ENCODE measurements at places on chromosomes 11 and 22.

DNA sequence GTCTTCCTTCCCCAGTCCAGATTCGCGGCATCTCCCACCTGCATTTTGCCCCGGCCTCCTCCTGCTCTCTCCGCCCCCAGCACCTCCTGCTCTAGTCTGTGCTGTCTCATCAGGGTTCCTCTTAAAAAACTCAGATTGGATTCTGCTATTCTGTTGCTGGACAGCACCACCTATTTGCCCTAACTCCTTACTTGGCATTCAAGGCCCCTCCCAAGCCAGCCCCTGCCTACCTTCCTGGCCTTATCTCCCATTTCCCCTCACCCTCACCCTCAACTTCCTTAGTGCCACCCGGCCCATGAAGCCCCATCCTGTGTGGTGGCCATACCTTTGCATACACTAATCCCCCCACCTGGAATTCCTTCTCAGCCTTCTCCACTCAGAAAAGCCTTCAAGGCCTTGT lies 59.9 kb upstream of the PRDM11 start:
- DNase-seq: no peak

GRCh38 chr22:44444341-44445306 lies 53.4 kb downstream of the RTL6 start:
- DNase-seq: no peak

GRCh38 chr11:64032050-64032449 lies 3.7 kb upstream of the FLRT1 start:
- DNase-seq: no peak

DNA sequence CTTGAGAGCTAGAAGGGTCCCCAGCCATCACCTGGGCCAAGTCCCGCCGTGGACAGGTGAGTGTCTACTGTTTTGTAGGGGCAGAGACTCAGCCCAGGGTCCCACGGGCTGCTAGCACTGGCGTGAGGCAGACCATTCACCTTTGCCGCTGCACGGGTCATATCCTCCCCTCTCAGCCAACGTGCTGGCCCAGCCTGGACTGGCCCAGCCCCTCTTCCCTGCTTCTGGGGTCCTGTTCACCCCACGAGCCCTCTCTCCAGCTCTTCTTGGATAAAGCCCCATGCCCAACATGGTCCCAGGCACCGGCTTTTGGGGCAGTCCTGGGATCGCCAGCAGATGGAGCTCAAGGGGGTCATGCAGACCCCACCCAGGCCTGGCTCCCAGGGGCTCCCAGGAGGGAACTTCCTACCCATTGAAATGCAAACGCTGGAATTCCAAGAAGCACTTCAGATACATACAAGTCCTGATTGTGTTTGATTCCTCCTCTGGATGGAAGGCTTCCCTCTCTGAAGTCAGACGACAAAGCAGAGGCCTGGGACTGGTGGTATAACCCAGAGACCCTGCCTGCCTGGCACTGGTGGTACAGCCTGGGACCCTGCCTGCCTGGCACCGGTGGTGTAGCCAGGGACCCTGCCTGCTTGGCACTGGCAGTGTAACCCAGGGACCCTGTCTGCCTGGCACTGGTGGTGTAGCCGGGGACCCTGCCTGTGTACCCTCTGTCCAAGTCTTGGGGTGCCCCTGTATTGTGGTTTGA lies 8.9 kb upstream of the SEPTIN5 start:
- DNase-seq: no peak

- no peak for DNase-seq
Measured at GRCh38 chr11:2724653-2725367, 25.0 kb upstream of the KCNQ1OT1 start.

DNA sequence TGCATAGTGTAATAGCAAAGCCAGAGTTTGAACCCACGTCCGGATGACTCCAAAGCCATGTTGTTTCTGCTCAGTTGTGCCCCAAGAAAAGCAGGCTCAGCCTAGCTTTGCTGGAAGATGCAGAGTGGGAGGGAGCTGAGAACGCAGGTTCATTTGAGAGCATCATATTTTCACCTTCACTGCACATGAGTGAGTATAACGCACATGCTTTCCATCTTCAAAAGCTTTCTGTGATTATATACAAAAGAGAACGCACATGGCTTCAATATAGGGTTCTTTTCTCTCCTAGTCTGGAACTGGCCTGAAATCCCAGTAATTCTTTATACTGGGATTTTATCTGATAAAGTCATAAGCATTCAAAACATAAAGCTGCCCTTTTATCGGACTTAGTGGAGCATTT lies 385.5 kb upstream of the CADM1 start:
- DNase-seq: no peak

- DNase-seq: no peak
Measured at GRCh38 chr22:30196880-30197336, 49.7 kb downstream of the LIF start.

DNA sequence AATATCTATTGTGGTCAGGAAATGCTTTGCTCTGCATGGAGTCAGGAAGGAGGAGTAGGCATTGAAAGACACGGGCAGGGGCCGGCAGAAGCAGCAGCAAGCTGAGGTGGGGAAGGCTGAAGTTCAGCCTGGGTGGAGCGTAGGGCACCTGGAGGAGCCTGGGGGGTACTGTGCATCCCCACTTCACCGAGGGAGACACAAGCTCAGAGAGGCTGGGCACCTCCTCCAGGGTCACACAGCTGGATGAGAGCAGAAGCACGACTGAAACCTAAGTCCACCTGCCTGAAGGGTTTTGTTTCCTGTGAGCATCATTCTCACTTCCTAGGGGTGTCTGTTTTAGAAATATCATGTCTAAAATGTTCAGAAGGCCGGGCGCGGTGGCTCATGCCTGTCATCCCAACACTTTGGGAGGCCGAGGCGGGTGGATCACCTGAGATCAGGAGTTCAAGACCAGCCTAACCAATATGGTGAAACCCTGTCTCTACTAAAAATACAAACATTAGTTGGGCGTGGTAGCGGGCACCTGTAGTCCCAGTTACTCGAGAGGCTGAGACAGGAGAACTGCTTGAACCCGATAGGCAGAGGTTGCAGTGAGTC lies 138.3 kb downstream of the MPPED1 start:
- no peak for DNase-seq

DNA sequence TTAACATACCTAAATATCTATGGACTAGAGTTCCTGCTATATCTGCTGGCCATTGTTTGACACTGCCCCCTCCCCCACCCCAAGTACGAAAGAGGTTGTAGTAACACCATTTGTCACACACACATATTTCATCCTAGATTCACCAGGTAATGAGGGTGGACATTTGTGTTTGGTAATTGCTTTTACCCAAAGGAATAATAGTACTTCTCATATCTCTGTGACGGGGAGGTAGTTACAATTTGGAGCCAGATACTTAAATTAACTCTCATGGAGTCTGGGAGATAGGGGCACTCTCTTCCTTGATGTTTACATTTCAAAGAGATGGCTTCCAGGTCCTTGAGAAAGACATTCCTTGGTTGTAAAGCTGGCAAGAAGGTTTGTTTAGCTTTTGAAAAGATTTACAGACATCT lies 38.7 kb downstream of the REXO2 start:
- no peak for DNase-seq

GRCh38 chr11:63888170-63889086 lies 28.5 kb downstream of the RCOR2 start:
- DNase-seq: peak; percentile 56

DNA sequence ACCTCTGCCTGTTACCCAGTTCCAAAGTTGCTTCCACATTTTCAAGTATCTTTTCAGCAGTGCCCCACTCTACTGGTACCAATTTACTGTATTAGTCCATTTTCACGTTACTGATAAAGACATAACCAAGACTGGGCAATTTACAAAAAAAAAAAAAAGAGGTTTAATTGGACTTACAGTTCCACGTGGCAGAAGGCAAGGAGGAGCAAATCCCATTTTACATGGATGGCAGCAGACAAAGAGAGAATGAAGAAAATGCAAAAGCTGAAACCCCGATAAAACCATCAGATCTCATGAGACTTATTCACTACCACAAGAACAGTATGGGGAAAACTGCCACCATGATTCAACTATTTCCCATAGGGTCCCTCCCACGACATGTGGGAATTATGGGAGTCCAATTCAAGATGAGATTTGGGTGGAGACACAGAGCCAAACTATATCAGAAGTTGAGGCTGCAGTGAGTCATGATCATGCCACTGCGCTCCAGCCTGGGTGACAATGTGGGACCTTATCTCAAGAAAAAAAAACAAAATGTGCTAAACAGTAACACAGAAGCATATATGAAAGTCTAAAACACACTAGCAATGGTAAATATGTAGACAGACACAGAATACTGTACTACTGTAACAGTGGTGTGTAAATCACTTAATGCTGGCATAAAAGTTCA lies 190.3 kb upstream of the ZC3H12C start:
- no peak for DNase-seq

DNA sequence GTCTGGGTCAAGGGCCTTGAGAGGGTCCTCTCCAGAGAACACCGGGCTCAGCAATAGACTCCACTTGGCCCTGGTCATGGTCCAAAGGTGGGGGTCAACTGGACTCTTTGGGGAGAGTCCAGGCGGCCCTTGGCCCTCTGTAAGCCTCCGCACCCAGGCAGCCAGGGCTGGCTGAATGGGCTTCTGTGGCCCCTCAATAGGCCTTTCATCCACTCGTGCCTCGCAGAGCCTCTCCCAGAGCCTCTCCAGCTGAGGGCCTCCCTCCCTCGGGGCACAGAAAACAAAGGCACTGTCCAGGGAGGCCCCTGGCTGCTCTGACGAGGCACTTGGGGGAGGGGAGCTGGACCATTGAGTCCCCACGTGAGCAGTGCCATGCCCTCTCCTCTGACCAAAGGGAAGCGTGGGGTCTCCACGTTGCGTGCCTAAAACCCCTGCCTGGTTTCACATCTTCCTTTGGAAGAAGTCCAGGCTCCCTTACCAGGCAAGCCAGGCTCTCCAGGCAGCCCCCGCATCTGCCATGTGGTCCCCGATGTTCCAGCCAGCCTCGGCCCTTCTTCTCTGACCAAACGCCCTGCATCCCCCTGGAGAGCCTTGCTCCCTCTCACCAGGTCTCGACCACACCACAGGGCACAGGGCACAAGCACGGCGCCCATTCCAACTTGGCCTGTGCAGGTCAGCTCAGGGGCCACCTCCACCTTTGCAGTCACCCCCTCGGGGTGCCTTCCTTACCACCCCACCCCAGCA lies 15.5 kb downstream of the KIAA0930 start:
- no peak for DNase-seq

GRCh38 chr11:62061356-62062222 lies 62.2 kb upstream of the INCENP start:
- DNase-seq: no peak

DNA sequence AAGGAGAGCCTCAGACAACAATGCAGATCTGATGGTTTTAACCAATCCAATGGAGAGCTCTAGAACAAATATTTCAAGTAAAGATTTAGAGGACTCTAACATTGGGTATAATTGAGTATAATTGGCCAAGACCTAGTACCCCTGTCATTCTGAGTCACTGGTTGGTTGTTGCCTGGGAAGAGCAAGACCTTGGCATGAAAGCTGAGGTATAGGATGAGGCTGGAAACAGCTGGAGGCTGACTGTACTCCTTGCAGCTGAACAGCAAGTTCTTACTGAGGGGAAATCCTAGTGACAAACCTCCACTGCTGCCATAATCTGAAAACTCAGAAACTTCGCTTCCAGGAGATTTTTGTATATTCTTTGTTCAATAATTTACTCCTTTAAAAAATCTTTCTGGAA lies 54.3 kb upstream of the MUC15 start:
- no peak for DNase-seq

GRCh38 chr22:46084943-46085827 lies 65.1 kb upstream of the PPARA start:
- no peak for DNase-seq

DNA sequence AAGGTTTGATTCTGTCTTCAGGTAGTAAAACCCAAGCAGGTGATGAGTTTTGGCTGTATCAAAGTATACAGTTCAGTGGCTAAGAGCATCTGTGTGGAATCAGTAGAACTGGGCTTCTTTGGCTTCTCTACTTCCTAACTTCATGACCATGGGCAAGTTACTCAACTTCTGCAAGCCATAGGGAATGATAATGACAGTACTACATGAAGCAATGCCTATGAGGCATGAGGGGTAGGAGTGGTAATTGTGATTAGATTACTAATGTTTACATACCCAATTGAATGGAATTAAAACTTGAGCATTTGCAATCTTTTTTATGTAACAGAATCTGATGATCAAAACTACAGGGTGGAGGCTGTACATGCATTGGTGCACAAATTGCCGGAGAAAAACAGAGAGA lies 164.3 kb downstream of the PGR start:
- no peak for DNase-seq

GRCh38 chr22:43616645-43617044 lies 195.5 kb downstream of the EFCAB6 start:
- no peak for DNase-seq

DNA sequence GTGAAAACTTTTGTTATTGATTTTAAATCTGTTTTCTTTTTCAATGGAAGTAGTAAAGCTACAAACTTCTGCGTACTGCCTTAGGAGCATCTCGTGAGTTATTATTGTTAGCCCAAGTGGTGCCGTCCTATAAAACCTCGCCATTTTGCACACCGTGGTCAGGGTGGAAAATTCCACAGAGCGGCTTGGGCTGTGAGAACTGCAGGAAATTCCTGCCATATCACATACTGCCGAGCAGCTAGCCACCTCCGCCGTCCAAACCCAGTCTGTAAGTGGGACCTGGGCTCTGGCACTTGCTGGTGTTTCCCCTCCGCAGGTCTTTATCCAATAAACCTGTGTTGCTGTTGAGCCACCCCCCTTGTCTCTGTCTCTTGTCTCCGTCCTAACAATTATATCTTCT lies 88.0 kb upstream of the POU2AF2 start:
- DNase-seq: no peak

DNA sequence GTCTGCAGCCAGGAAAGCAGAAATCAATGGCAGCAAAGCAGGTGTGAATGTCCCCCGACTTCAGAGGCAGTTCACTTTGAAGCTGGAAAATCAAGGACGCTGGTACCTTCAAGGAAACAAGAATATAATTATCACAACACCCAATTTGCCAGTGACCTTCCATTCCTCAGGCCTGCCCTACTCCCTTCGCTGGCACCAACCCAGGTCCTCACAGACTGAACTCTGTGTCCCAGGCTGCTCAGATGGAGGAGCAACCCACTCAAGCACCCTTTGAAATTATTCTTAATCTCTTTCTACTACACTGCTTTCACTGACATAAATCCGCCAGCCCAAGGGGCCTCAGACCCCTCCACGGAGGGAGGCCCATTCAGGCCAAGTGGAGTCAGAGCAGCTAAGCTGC lies 64.7 kb upstream of the WT1 start:
- no peak for DNase-seq

All from activated CD8-positive, alpha-beta memory T cell treated with anti-CD3 and anti-CD28 coated beads for 1 hour (primary cell).